HS-5 (cell line): ENCODE measurements at places on chromosomes 5 and 9.
A peak's percentile ranks its signal among the peaks of the same experiment; 100 is the strongest.

GRCh38 chr5:39228596-39228995, 9.2 kb upstream of the FYB1 start:
- no peak for DNase-seq

DNA sequence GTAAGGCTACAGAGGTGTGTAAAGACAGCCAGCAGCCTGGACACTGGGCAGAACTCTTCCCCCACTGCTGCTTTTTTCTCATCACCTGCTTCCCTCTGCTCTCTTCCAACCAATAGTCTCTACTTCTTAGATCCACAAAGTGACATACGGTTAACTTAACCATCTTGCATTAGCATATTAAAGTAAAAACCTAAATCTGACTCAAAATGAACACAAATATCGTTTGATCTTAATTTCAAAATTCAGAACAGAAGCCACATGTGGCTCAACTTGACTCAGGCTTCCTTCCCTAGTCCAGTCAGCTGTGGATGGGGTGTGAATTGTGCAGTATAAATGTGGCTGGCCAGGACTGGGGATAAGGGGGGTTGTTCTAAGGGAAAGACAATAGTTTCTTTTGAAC, 114.3 kb downstream of the STARD4 start:
- no peak for DNase-seq

DNA sequence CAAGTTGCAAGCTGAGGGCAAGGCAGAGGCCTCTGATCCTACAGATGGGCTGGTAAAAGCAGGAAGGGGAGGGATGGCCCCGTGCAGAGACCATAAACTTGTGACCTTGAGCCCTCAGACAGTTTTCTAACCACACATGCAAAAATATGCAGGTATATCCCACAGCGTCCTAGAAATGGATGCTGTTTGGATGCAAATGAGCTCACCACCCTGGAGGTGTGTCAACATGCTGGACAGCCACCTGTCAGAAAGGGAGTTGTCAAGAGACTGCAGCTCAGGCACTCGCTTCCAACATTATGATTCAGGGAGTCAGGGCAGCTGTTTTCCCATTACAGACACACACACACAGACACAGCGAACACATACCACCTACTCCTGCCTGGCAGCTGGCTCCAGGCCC, 97.3 kb upstream of the PANK3 start:
- no peak for DNase-seq

- DNase-seq: no peak
Observed at GRCh38 chr5:139193928-139194327, 4.2 kb downstream of the SIL1 start.

DNA sequence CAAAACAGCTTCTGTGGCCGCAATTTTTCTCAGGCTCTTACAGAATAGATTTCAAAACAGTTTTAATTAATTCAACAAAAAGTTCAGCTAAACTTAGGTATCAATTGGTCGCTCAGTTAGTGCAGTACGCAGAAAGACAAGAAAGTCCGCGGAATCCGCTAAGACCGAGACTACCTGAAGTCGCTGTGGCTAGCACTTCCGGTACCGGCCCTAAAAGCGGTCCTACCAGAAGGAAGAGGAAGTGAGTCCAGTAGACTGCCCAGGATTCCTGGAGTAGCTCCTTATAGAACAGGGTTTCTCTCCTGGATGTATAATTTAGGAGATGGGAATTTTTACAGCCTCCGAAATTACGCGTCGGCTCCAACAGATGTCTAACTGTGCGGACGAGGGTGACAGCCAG, 16.6 kb upstream of the PCDHB2 start:
- no peak for DNase-seq

DNA sequence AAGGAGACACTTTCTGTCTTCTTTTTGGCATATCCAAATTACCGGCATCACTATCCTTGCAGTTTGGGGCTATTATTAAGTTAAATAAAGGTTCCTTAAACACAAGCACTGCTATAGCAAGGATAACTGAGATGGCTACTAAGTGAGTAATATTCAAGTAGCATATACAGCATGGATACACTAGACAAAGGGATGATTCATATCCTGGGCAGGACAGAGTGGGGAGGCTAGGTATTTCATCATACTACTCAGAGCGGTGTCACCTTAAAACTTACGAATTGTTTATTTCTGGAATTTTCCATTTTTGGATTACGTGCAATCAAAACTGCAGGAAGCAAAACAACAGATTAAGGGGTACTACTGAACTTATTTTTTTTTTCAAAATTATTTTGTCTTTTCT, 54.1 kb downstream of the FER start:
- DNase-seq: peak; percentile 83

DNA sequence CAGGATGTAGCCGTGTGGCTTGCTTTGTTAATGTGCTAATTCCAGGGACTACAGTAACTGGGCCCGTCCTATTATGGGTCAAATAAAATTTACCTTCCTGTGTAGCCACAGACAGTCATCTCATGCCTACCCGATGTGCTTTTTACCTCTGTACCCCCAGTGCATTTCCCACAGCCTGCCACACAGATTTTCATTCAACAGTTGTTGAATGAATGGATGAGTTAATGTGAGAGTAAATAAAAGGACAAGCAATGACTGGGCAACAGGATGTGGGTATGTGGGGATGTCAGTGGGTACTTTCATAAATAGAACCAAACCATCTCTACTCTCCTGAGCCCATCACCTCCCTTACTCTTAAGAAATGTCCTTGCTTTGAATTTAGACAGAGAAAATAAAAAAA, 441.2 kb upstream of the ZNF462 start:
- no peak for DNase-seq

GRCh38 chr9:70641031-70641430, 226.6 kb upstream of the KLF9 start:
- DNase-seq: no peak

GRCh38 chr5:74360535-74361210, 279.9 kb downstream of the ENC1 start:
- no peak for DNase-seq

- DNase-seq: no peak
Observed at GRCh38 chr5:90696153-90696552, 137.6 kb downstream of the ADGRV1 start.

GRCh38 chr9:73264631-73265030, 113.0 kb downstream of the ANXA1 start:
- no peak for DNase-seq

- DNase-seq: no peak
Observed at GRCh38 chr5:9339206-9339818, 206.6 kb downstream of the SEMA5A start.

DNA sequence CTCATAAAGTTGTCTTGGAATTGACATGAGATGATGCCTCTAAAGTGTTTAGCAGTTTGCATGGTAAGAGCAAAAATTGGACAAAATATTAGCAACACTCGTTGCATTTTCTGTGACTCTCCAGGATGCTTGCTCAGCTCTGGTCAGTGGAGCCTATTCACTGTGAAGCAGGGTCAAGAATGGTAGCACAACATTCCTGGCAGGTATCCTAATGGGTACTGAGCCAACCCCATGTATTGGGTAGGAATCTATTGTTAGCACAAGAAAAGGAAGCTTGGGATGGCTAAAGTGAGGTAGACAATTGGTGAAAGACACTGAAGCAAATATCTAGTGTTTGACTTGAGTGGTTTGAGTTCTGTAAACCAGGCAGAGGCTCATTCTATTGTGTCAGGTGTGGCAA, 10.4 kb upstream of the ACTBL2 start:
- DNase-seq: no peak

DNA sequence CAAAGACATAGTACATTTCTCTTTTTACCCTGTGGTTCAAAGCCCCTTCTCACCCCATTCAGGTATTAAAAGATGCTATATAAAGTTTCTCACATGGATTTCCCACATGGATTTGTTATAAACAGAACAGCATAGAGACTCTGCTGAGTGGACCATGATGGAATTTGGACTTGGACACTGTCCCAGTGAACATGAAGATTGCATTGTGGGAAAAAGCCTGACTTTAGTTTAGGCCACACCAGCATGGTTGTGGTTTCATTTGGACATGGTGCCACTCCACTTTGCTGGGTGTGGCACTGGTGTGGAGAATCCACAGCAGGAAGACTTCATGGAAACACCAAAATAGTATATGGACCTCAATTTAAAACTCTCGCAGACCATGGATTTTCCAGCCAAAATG, 124.6 kb downstream of the ARHGAP26 start:
- DNase-seq: no peak

DNA sequence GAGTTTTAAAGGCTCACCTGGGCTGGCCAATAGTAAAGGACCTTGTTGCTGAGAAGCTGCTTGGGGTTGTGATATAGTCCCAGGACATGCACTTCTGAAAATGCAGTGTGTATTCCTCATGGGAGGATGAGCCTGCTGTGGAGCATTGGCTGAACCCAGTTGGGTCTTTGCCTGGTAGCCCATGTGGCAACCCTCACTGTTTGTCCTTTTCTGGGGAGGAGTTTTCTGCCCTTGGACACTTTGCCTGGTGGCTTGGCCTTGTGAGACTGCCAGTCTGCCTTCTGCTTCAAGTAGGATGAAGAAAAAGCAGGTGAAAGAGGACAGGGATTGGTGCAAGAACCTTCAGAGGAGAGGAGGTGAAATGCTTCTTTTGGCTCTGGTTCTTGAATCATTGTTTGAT, 4.0 kb downstream of the TENT4A start:
- no peak for DNase-seq
